Activated T-helper 1 cell treated with anti-CD3 and anti-CD28 coated beads, Interleukin-12 subunit alpha, Interleukin-12 subunit beta, Interleukin-2, Interleukin-4 antibody, amounts not matched to agents 30 ng/mL and 10 ng/mL and 1 ng/mL, durations not matched to agents 14 hours and 24 hours and 36 hours (primary cell): ENCODE measurements at places on chromosomes 12 and 14. TPM values are rescaled to one million over a fixed set of nuclear protein-coding genes. Genes with fewer than 3 reads are reported as not detected.

- DNase-seq: no peak
Measured at GRCh38 chr12:32666018-32666417, 13.1 kb upstream of the DNM1L start.

DNA sequence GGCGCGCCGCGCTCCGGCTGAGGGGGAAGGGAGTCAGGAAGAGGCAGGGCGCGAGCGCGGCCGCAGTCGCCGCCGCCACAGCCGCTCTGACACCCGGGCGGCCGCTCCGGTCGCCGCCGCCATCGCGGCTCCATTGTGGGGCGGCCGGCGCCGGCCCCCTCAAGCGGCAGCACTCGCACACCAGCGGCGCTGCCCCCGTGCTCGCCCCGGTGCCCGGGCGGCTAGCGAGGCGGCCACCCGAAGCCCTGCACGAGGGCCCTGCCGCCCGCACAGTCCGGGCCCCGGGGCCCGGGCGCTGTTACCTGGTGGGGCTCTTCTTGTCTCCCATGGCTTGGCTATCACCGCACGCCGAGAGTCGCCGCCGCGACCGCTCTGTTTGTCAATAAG lies 202 bp downstream of the YAF2 start:
- no peak for DNase-seq

GRCh38 chr12:54786081-54786480 lies 68.2 kb upstream of the MUCL1 start:
- no peak for DNase-seq

GRCh38 chr14:69012256-69012953 lies 33.3 kb upstream of the ACTN1 start:
- no peak for DNase-seq

DNA sequence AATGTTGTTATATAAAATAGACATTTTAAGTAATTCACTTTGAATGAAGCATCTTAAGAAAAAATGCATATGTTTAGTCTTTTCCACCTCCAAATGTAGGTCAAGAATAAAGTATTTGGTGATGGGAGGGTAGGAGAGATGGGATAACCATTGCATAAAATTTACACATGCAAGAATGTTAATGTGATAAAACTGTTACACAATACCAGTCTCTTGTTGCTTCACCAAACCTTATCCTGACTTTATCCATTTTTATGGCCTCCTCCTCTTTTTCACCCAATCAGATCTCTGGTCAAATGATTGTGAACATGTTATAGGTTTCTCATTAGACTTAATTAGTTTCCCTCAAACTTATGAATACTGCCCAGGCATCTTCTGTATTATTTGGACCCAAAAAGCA lies 994.5 kb upstream of the FLRT2 start:
- no peak for DNase-seq

DNA sequence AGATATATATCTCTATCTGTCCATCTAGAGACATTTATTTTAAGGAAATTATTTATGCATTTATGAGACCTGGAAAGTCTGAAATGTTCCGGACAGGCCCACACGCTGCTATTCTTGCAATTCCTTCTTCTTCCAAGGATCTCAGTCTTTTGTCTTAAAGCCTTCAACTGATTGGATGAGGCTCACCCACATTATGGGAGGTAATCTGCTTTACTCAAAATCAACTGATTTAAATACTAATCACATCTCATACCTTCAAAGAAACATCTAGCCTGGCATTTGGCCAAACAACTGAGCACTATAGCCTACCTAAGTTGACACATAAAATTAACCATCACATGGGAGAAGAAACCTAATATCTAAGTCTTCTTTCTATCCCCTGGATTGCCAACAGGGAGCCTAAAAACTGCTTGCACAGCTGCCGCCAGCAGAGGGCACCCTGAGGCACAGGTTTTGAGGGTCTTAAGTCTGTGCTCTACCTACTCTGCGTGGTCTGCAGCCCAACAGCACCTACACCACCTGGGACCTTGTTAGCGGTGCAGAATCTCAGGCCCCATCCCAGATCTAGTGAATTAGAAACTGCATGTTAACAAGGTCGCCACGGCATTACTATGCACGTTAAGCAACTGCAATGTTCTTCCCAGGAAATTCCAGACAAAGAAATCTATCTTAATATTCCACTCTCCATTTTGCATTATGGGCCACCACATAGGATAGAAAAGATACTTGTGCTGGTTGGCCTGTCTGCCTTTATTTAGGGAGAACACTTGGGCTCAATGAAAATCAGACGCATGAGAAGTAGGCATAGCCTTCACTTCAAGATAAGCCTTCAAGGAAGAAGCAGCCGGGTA lies 249.7 kb downstream of the FOXG1 start:
- DNase-seq: no peak

GRCh38 chr12:39327510-39327909 lies 115.4 kb downstream of the KIF21A start:
- no peak for DNase-seq

GRCh38 chr12:5520037-5520436 lies 88.1 kb downstream of the NTF3 start:
- DNase-seq: no peak

DNA sequence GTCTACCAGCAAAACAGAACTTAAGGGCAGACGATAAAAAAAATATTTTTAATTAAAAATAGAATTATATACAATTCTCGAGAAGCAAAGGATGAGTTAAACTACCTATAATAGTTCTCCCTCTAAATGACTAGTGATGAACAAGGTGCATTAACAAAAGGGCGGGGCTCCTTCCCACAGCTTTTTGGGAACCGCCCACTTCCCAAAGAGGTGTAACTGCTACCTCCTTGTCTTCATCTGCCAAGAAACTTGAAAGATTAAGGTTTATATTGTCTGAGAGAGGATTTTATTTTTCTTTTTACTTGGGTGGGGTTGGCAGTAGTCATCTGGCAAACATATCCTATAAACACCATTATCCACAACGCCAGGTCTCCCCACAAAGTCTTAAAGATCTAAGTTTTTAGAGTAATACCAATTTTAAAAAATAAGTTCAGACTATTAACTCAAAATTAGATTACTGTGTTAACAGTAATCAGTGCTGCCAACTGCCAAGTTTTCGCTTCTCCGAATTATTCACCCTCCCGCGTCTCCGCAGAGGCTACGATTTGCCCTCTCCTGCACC lies 938 bp downstream of the RALGAPA1 start:
- DNase-seq: no peak

GRCh38 chr12:111222523-111222922 lies 146.4 kb downstream of the PHETA1 start:
- no peak for DNase-seq

DNA sequence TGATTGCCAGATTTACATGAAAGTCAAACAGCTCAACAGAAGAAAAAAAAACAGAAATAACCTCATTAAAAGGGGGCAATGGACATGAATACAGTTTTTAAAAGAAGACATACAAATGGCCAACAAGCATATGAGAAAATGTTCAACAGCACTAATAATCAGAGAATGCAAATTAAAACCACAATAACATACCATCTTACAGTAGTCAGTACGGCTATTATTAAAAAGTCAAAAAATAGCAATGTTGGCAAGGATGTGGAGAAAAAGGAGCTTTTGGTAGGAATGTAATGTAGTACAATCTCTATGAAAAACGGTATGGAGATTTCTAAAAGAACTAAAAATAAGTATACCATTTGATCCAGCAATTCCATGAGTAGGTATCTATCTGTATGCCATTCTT lies 272.1 kb downstream of the CEP128 start:
- no peak for DNase-seq

DNA sequence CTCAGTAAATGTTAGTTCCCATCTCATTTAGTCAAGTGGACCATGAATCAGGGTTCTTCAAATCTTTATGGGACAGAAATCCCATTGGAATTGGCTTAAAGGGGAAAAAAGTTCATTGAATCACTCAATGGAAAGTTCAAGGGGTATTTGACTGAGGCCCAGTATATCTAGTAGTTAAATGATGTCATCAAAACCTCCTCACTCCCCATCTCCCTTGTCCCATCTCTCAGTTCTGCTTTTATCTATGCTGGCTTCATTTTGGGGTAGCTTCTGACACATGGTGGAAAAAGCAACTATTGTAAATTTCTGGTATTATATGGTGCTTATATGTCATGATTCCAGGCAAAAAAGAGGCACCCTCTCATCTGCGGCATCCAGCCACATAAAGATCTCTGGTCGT lies 51.9 kb downstream of the DAAM1 start:
- no peak for DNase-seq

DNA sequence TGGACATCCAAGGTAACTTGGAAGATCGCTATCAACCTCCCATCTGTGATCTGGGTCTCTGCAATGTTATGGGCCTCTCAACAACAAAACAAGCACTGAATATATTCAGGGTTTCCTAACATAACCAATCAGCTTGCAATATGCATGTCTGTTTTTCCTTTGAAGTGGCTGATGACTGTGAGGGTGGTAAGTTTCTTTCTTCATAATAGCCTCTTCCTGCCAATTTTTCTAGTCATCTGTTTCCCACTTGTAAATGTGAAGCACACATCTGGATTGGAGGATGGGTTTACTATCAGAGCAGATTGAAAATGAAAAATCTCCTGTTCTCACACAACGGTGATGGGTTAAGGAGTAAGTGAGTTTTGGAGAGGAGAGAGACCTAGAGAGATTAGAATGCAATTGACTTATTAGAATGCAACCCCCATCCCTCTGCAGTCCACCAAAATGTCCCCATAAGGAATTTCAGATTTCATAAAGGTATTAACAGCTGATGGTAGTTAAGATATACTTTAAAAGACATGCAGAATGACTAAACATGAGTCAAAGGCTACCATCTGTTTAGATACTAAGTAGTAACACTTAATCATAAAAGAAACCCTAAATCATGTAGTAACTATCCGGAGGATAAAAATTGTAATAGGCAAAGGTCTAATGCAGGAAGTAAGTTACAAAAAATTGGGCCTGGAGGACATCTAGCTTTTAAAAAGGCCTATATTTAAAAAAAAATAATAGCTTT lies 58.4 kb upstream of the SAV1 start:
- DNase-seq: peak; percentile 37

DNA sequence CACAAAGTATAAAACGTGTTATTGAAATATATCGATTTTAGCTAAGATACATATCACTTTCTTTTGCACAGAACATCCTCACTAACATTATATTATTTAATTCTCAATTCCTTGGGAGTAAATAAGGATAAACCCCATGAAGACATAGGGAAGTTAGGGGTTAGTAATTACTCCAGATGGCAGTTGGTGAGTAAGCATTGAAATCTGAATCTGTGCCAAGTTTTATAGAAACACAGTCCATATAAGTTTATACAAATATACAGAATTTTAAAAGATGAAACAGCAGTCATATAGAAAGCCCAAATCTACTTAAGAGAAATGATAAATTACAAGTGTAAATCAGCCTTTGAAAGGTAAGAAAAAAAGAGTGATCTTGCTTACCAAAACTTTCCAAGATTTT lies 200.4 kb upstream of the SYT10 start:
- no peak for DNase-seq

DNA sequence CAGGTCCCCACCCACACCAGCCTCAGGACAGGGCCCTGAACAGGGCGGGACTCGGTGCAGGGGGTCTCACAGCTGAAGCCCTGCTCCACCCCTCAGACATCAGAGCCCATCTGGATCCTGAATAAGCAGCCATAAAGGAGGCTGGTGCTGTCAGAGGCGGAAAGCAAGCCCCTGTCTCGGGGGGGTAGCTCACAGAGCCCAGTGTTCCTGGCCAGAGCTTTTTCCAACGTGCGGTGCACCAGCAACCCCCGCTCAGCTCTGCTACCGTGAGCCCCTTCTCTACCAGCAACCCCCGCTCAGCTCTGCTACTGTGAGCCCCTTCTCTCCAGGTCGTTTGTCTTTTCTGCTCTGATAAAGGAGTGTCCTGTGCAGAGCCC lies 136.5 kb upstream of the SFSWAP start:
- DNase-seq: no peak

- DNase-seq: no peak
Measured at GRCh38 chr14:77248666-77249065, 22.3 kb downstream of the NGB start.

The LRRK2 gene
- not detected in 2 replicates for total RNA-seq

The RPGRIP1 gene
- not detected in 2 replicates for total RNA-seq

The CLEC14A gene
- total RNA-seq: not detected in 2 replicates

The CCDC196 gene
- total RNA-seq: not detected in 2 replicates

The TNFAIP2 gene
- 2.3 and 2.4 TPM in 2 replicates for total RNA-seq

The SLC25A29 gene
- 15.9 and 19.1 TPM in 2 replicates for total RNA-seq

The SERPINA9 gene
- total RNA-seq: not detected in 2 replicates

The ADIPOR2 gene
- 69.4 and 75.2 TPM in 2 replicates for total RNA-seq

The CLEC9A gene
- not detected in 2 replicates for total RNA-seq

The TAS2R10 gene
- not detected in 2 replicates for total RNA-seq
